ENCODE measurements at places on chromosomes 6 and 20. TPM values are rescaled to one million over a fixed set of nuclear protein-coding genes. Genes with fewer than 3 reads are reported as not detected.

GRCh38 chr6:159031846-159032245, 12.9 kb downstream of the TAGAP start:
- DNase-seq: no peak

DNA sequence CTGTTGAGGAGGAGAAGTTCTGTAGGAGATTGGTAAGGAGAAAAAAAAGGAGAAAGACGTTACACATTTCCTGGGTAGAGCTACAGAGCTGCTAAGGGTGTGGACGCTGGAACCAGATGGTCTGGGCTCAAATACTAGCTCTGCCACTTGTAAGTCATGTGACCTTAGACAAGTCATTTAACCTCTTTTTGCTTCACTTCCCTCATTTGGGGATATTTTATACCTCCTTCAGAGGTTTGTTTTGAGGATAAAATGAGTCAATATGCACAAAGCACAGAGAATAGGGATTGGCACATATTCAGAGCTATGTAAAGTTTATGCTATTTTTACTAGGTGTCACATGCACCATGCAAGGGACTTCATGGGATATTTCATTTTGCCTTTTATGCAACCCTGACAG, 708.8 kb downstream of the DHX35 start:
- DNase-seq: no peak

DNA sequence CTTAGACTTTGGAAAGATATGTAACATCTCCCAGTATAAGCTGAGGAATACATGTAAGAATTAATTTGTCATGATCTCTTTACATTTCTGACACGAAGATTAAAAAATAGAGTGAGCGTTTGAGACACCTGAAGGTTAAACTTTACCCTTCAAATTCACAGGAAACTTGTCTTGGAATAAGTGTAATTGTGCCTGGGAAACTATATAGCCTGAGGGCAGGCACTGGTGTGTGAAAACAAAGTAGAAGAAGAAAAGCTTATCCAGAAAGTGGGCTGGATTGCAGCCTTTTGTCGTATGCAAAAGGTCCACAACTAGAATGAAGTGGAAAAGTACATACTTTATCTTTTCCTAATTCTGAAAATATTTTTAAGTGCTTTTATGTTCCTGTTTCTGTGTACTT, 275.7 kb upstream of the TCF21 start:
- DNase-seq: no peak

GRCh38 chr6:29593199-29593855, 8.4 kb downstream of the OR2H2 start:
- no peak for DNase-seq

CAPN11 gene
- not detected for total RNA-seq

FAM217A gene
- total RNA-seq: not detected

GRCh38 chr6:436308-437036, 44.9 kb downstream of the IRF4 start:
- DNase-seq: no peak

DNA sequence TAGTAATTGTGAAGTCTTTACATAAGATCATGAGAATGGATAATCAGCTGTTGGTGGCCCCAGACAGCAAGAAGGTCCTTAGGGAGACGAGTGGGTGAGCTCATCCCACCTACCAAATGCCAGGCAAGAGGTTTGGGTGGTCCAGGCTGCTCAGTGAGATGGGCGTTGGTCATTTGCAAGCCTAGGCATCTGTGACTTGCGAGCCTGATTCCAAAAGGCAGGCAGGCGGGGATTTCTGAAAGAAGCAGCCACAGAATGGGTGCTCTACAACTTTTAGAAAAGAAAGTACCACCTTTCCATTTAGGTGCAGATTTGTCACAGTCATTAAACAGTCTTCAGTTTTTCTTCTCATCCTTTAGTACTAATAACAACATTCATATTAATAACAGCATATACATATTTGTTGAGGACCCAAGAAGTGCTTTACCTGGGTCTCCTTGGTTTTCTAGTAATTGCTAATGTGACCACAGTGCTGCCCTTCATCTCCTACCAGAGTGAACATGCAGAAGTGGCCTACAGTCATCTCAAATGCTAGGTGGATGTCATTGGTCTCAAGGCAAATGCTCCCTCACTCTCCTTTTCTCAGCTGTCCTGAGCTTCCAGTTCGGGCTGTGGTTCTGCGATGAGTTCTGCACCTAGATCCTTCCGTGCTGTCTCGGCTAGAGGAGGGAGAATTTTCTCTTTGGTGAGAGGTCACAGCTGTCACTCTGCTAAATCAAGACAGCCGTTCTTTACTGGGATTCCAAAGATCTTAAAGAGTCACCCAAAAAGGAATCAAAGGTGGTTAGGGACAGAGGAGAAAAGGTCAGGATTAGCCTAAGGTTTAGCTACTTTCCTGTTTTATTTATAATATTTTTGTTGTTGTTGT, 2.7 kb downstream of the WRNIP1 start:
- peak; percentile 8 for DNase-seq

GRCh38 chr6:118770112-118770788, 118.9 kb upstream of the CEP85L start:
- no peak for DNase-seq

DNA sequence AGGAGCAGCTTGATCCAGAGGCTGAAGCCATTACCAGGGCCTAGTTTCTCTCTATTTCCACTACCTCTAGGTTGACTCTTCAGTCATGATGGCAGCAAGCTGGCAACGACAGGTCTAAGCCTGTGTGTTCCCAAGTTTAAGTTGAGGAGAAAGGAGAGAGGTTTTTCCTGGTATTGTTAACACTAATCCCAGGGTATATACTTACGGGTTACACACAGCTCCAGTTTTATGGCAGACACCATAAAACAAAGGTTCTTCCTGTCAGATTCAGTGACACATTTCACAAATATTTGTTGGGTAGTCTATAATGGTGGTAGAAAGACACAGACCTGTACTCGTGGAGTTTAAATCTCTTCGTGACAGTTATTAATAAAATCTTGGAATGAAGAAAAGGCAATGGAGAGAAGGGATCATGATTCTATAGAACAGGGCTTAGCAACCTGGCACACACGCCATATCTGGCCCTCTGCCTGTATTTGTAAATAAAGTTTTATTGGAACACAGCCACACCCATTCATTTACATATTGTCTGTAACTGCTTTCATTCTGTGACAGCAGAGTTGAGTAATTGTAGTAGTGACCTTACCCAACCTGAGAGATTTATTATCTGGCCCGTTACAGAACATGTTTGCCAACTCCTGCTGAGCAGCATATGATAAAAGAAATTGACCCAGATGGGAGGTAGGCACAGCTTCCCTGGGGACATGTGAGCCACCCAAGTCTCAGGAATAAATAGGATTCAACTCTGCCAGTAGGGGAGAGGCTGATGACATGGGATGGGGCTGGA, 323.3 kb downstream of the CDH4 start:
- DNase-seq: no peak

RTF2 gene
- total RNA-seq: 72.7 TPM

DNA sequence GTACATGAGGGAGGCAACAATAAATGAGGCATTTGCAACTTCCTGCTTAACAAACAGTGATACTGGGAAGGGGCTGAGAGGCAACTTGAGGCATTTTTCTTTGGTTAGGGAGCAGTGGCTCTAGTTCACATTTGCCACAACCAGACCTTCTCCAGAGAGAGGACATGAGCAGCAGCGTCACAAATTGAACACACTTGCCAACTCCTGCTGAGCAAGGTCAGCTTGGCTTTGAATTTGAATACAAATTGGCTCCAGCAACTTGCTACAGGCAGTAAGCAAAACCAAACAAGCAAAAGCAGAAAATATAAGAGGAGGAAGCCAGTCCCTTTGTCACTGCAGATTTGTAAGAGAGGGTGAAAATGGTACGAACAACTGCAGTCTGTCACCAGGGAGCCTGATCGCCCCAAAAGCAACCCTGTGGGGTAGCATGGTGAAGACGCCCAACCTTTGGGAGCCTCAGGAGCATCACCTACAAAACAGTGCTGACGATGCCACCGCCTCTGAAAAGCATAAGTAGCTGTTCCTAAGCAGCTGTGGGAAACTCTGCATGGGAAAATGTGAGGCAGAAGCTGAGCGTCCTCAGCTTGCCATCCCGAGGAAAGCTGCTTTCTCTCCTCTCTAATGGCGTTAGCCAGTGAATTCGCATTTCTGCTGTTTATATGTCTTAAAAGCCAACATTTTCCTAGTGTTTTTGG, 378.7 kb downstream of the RNGTT start:
- no peak for DNase-seq

LTB gene
- 36.9 TPM for total RNA-seq

SCUBE3 gene
- total RNA-seq: not detected

GRCh38 chr6:12115492-12115891, 103.4 kb downstream of the HIVEP1 start:
- no peak for DNase-seq

GRCh38 chr6:53894091-53894490, 99.3 kb downstream of the LRRC1 start:
- peak; percentile 21 for DNase-seq

GRCh38 chr20:50527068-50527605, 17.0 kb downstream of the PTPN1 start:
- no peak for DNase-seq

DNA sequence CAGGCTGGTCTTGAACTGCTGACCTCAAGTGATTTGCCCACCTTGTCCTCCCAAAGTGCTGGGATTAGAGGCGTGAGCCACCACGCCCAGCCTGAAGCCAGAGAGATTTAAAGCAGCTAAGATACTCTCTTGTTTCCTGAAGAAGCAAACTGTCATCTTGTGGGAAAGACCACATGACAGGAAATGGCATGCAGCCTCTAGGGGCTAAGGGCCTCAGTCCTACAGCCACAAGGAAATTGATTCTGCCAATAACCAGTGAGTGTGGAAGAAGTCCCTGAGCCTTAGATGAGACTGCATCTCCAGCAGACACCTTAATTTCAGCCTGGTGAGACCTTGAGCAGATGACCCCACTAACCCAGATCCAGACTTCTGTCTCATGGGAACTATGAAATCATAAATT, 40.9 kb downstream of the KIZ start:
- peak; percentile 49 for DNase-seq

DNA sequence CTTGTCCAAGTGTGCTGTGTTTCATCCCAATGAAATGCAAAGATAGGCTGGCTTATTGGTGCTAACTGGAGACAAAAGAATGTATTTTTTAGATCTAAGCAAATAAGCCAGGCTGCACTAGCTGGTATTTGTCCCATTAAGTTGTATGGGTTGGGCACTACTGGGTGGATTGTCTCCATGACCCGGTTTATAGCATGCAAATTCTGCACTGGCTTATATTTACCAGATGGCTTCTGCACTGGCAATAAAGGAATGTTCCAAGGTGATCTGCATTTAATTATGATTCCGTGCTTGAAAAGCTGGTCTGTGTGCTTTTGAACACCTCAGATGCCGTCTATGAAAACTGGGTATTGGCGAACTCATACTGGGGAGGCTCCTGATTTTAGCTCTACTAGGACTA, 61.4 kb upstream of the MOCS1 start:
- no peak for DNase-seq

CAGE1 gene
- total RNA-seq: 0.27 TPM

GRCh38 chr20:46132705-46133120, 14.6 kb downstream of the CD40 start:
- peak; percentile 74 for DNase-seq

- DNase-seq: peak; percentile 28
Measured at GRCh38 chr6:149699150-149699549, 18.8 kb downstream of the LATS1 start.

LY6G5B gene
- 32.0 TPM for total RNA-seq

DNA sequence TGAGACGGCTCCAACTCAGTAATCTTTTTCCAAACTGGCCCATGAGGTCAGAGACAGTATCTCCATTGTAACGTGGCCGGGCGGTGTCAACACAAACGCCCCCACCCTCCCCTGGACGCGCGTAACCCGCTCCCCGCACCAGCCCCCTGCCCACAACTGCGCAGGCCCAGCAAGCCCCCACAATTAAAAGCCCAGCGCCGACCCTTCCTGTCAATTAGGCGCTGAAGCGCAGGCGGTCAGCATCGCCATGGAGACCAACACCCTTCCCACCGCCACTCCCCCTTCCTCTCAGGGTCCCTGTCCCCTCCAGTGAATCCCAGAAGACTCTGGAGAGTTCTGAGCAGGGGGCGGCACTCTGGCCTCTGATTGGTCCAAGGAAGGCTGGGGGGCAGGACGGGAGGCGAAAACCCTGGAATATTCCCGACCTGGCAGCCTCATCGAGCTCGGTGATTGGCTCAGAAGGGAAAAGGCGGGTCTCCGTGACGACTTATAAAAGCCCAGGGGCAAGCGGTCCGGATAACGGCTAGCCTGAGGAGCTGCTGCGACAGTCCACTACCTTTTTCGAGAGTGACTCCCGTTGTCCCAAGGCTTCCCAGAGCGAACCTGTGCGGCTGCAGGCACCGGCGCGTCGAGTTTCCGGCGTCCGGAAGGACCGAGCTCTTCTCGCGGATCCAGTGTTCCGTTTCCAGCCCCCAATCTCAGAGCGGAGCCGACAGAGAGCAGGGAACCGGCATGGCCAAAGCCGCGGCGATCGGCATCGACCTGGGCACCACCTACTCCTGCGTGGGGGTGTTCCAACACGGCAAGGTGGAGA, at the start of the genes HSPA1A and HSPA1L:
TSS of gene HSPA1A (plus strand) at position 519 of the 814 bp plus-strand sequence. CDS start at position 733, 214 bp downstream.
TSS of gene HSPA1L (minus strand) at position 259 of the 814 bp plus-strand sequence. CDS start 3,311 bp downstream, outside the sequence.
- no peak for DNase-seq

- DNase-seq: no peak
Measured at GRCh38 chr6:16799279-16800193, 38.3 kb upstream of the ATXN1 start.

DNA sequence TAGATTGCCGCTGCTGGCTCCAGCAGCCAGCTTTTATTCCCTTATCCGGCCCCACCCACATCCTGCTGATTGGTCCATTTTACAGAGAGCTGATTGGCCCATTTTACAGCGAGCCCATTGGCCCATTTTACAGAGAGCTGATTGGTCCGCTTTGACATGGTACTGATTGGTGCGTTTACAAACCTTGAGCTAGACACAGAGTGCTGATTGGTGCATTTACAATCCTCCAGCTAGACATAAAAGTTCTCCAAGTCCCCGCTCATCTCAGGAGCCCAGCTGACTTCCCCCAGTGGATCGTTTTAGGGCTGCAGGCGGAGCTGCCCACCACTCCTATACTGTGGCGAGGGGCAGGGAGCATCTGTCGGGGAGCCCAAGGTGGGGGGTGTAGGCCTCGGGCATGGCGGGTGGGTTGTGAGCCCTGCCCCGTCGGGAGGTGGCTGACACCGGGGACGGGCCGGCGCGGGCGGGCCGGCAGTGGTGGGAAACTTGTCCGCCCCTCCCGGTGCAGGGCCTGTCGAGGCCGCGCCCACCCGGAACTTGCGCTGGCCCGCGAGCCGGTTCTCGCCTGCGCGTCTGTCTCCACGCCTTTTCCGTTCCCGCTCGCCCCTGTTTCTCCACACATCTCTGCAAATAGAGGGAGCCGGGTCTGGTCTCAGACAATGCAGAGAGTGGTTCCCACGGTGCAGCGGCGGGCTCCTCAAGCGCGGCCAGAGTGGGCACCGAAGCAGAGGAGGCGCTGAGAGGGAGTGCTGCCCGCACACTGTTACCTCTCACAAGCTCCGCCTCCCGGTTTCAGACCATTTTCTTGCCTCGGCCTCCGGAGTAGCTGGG, 86.1 kb upstream of the STMND1 start:
- no peak for DNase-seq

All from OCI-LY7 (cell line).